ENCODE measurements at places on chromosomes 4 and X.

DNA sequence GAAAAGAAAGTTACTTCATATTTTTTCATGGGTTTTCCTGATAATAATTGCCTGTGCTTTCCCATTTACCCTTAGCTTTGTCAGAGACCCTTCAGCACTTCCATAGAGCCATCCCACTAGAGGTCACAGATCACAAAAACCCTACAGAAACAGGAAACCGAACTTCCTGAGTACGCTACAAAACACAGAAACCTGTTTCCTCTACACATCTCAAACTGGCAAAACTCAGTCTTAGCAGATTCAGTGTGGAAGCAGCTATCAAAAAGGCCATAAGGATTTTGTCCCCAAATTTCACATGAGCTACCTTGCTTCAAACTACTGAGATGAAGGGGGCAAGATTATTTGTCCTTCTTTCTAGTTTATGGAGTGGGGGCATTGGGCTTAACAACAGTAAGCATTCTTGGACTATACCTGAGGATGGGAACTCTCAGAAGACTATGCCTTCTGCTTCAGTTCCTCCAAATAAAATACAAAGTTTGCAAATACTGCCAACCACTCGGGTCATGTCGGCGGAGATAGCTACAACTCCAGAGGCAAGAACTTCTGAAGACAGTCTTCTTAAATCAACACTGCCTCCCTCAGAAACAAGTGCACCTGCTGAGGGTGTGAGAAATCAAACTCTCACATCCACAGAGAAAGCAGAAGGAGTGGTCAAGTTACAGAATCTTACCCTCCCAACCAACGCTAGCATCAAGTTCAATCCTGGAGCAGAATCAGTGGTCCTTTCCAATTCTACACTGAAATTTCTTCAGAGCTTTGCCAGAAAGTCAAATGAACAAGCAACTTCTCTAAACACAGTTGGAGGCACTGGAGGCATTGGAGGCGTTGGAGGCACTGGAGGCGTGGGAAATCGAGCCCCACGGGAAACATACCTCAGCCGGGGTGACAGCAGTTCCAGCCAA is at the start of gene MMRN1:
Gene MMRN1, plus strand, starts transcription at position 206 of the 902 bp plus-strand sequence. Its CDS starts 118 bp downstream, at position 324.
- DNase-seq = no peak

DNA sequence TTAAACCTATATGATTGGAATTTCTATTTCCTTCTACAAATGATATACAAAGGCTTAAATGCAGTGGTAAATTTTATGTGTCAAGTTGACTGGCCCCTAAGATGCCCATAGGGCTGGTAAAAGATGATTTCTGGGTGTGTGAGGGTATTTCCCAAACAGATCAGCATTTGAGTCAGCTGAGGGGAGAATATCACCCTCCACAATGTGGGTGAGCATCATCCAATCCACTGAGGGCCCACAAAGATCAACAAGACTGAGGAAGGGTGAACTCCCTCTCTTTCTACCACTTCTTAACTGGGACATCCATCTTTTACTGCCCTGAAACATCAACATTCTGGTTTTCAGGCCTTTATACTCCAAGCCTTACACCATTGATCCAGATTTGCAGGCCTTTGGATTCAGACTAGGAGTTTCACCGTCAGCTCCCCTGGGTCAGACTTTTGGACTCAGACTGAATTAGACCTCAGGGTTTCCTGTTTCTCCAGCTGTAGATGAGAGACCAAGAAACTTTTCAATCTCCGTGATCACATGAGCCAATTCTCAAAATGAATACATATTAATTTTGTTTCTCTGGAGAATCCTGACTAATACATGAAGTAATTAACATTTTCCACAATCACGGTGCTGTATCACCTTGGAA is 1020.7 kb upstream of the SLIT2 start:
- no peak for DNase-seq

- DNase-seq = no peak
Observed at GRCh38 chr4:16715482-16715881, 183.0 kb downstream of the LDB2 start.

- no peak for DNase-seq
Observed at GRCh38 chrX:110302975-110303374, 14.9 kb downstream of the AMMECR1 start.

DNA sequence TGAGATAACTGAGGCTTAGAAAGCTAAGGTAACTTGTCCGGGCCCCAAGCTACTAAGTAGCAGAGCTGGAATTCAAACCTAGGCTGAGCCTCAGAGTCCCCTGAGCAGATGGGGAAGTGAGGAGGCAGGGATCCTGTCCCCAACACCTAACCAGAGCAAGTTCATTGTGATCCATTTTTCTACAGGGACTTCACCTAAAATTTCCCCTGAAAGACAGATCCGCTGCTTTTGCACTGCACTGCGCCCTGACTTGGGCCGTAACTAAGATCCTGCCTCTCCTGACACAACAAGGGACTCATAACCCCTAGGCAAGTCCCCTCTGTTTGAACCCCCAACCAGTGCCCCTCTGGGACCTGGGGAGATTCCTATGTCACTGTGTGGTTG is 25.6 kb upstream of the MTM1 start:
- peak; percentile 68 for DNase-seq

Data from mesenteric fat pad (tissue), 1 donor.